Activated T-cell treated with anti-CD3 and anti-CD28 coated beads, Interleukin-2, amount 50 U/mL, for 24 hours (primary cell): ENCODE measurements at places on chromosomes 4 and X.
A peak's percentile ranks its signal among the peaks of the same experiment; 100 is the strongest.

DNA sequence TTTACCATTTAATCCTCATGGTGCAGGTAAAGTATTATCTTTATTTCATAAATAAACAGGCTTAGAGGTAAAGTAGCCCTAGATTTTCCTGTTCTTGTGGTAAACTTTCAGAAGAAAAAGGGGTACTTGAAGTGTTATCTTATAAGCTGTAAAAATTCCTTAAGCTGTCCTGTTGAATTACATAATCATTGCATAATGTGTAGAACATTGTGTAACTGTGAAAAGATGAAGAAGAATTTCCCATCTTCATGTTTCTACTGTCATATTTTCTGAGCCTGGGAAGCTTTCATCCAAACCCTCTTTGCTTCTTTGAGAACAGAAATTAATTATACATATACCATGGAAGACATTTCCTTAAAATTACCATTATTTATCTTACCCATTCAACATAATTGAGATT, 90.5 kb downstream of the ELOVL6 start:
- no peak overlapping the region for H3K4me3 ChIP-seq
- no peak for DNase-seq
- peaks cover 12% of the 10 kb centered on the region for H3K36me3 ChIP-seq
- peaks cover 8% of the 10 kb centered on the region for H3K4me1 ChIP-seq
- no peak overlapping the region for H3K27ac ChIP-seq
- H3K27me3 ChIP-seq = no peaks in the 10 kb centered on the region

- DNase-seq = no peak
- H3K27ac ChIP-seq = no peak overlapping the region
Measured at GRCh38 chr4:148757171-148757570, 315.0 kb upstream of the NR3C2 start.

DNA sequence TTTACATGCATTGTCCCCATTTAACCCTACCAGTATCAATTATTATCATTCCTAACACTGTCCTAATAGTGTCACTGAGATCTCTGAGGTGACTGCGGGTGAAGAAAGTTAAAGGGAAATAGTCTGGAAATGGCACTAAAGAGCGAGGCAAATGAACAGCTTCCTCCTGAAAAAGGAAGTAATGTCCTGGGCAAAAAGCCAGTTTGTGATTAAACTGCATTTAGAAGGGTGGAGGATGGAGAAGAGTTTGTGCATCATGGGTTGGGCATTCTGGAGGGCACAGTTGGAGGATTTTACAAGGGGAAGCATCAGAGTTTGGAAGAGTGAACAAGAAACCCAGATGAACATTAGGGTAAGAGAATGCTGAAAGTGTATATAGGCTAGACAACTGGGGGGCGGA, 60.5 kb upstream of the SLC25A4 start:
- H3K4me3 ChIP-seq = no peak overlapping the region
- H3K27me3 ChIP-seq = peaks cover 24% of the 10 kb centered on the region
- no peak overlapping the region for H3K27ac ChIP-seq
- H3K36me3 ChIP-seq = no peaks in the 10 kb centered on the region

DNA sequence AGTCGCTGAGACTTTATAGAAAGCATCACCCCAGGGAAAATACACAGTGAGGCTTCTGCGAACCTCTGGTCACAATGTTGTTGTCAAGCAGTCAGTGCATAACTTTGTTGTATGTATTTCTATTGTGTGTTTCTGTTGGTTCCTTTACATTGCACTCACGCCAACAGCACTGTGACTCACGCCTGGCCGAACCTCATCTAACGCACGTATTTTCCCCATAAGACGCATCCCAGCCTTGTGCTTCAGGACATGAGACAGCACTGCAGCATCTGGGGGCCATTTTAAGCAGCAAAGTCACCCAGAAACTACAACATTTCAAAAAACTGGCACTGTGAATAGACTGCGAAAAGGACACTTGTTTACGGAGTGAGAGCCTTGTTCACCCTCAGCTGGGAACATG, 30.6 kb downstream of the TBL1X start:
- no peak overlapping the region for H3K4me3 ChIP-seq
- no peak overlapping the region for H3K27ac ChIP-seq
- H3K4me1 ChIP-seq = peaks cover 32% of the 10 kb centered on the region
- H3K36me3 ChIP-seq = peaks cover 16% of the 10 kb centered on the region
- peaks cover 2% of the 10 kb centered on the region for H3K27me3 ChIP-seq

- no peaks in the 10 kb centered on the region for H3K4me1 ChIP-seq
- no peak overlapping the region for H3K4me3 ChIP-seq
- no peaks in the 10 kb centered on the region for H3K36me3 ChIP-seq
Measured at GRCh38 chr4:123553279-123553678, 156.7 kb downstream of the SPRY1 start.

GRCh38 chr4:55008166-55009056, 117.0 kb downstream of the KDR start:
- no peak overlapping the region for H3K4me3 ChIP-seq
- no peak overlapping the region for H3K27ac ChIP-seq
- peaks cover 5% of the 10 kb centered on the region for H3K27me3 ChIP-seq
- no peaks in the 10 kb centered on the region for H3K36me3 ChIP-seq

GRCh38 chr4:143076723-143077122, 108.0 kb upstream of the USP38 start:
- peaks cover 27% of the 10 kb centered on the region for H3K27me3 ChIP-seq
- no peak overlapping the region for H3K27ac ChIP-seq
- no peaks in the 10 kb centered on the region for H3K4me1 ChIP-seq
- no peak overlapping the region for H3K4me3 ChIP-seq
- no peak for DNase-seq

- H3K27ac ChIP-seq = no peak overlapping the region
- no peaks in the 10 kb centered on the region for H3K36me3 ChIP-seq
- no peak for DNase-seq
- H3K27me3 ChIP-seq = peaks cover 18% of the 10 kb centered on the region
- H3K4me3 ChIP-seq = no peak overlapping the region
- H3K4me1 ChIP-seq = peaks cover 14% of the 10 kb centered on the region
Measured at GRCh38 chrX:53077207-53078197, 4.7 kb upstream of the TSPYL2 start.

GRCh38 chr4:90982813-90983212, 855.6 kb downstream of the CCSER1 start:
- DNase-seq = no peak
- no peak overlapping the region for H3K27ac ChIP-seq
- no peak overlapping the region for H3K4me3 ChIP-seq
- H3K4me1 ChIP-seq = no peaks in the 10 kb centered on the region
- H3K36me3 ChIP-seq = no peaks in the 10 kb centered on the region

DNA sequence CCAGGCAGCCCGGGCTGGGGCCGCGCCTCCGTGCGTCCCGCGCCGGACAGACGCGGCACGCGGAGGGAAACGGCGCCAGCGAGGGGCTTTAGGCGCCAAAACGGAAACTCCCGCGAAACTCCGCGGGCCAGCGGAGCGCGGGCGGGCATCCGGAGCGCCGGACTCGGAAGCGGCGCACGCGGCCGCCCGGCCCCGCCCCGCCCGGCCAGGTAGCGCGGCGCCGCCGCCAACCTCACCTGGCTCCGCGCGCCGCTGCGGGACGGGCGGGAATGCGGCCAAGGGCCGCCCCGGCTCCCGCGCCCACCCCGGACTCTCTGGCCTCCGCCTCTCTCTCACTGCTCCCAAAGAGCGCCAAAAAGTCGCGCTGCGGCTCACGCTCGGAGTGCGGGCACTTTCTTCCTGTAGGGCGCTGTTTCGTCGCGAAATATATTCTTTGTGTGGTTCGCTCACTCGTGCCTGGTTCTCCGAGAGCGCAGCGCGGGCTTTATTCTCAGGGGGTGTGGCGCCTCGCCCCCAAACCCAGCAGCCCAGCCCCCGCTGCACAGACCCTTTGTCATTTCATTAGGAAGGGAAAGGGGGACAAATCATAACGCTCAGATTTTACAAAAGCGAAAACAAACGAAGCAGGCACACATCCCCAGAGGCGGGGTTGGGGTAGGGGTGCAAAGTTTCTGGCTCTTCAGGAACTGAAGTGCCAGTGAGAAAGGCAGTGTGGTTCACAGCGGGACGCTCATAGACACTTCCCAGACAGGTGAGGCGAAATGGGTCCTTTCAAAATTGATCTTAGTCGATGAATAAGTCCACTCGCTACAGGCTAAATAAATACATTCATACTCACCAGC, 961 bp upstream of the MBNL3 start:
- H3K36me3 ChIP-seq = peaks cover 4% of the 10 kb centered on the region
- peak overlapping the region; percentile 96 for H3K27ac ChIP-seq
- peaks cover 54% of the 10 kb centered on the region for H3K27me3 ChIP-seq
- H3K4me3 ChIP-seq = peak overlapping the region; percentile 88
- DNase-seq = peak; percentile 71

DNA sequence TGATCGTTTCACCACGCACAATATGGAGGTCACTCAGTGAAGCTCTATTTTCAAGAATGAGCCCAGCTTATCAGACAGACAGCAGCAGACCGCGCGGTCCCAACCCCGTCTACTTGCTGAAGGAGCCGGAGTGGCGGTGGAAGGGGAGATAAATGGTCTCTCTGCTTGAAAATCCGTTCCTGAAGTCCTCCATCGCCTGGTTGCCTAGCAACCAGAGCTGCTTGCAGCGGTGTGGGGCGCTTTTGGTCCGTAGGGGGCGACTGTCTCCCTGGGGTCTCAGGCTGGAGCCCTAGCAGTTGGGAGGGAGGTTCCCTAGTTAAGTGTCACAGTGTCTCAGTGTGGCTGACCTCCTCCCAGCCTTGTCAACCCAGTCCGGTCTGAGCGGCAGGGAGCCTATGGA, 8.3 kb upstream of the DLG3 start:
- H3K4me1 ChIP-seq = peaks cover 22% of the 10 kb centered on the region
- no peak overlapping the region for H3K4me3 ChIP-seq
- DNase-seq = no peak
- H3K36me3 ChIP-seq = no peaks in the 10 kb centered on the region
- H3K27me3 ChIP-seq = peaks cover 62% of the 10 kb centered on the region

DNA sequence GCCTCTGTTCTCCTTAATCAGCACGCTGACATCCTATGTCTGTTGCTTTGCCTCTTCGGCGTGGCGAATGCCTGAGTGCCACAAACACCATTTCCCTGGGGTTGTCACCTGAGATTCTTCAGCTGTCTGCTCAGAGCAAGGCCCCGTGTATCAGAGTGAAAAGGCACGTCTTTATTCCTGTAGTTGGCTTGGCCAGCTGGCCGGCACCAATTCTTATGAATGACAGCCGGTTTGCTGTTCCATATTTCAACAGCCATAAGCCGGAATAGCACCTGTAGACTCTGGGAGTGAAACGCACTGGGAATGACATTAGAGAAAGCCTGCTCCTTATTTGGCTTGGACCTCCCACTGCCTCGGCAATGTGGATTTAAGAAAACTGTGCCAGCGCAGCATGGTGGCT, 89.3 kb downstream of the MGST2 start:
- peaks cover 7% of the 10 kb centered on the region for H3K4me1 ChIP-seq
- no peak overlapping the region for H3K4me3 ChIP-seq
- no peak for DNase-seq
- no peaks in the 10 kb centered on the region for H3K27me3 ChIP-seq
- H3K36me3 ChIP-seq = no peaks in the 10 kb centered on the region
